Activated CD4-positive, alpha-beta T cell treated with anti-CD3 and anti-CD28 coated beads for 36 hours (primary cell): ENCODE measurements at places on chromosomes 7 and 10. TPM values are rescaled to one million over a fixed set of nuclear protein-coding genes. Genes with fewer than 3 reads are reported as not detected.

ARHGEF35 gene
- 5.1 TPM for total RNA-seq

LCOR gene
- 23.4 TPM for total RNA-seq

SUV39H2 gene
- total RNA-seq, result 42.9 TPM

POLR2J gene
- 46.1 TPM for total RNA-seq

EN2 gene
- total RNA-seq, result not detected

SORCS1 gene
- total RNA-seq, result not detected

DNA sequence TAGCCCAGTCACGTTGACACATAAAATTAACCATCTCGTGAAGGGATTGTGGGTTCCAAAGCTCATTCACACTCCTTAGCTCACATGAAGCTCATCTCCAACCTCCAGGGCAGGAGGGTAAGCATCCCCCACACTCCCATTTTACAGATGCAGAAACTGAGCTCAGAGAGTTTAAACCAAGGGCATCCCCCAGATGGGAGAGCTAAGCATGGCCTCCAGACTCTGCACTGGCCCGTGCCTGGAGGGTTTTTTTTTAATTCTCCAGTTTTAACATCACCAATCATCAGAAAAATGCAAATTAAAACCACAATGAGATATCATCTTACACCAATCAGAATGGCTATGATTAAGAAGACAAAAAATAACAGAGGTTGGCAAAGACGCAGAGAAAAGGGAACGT, 53.3 kb upstream of the TCF7L2 start:
- DNase-seq, result no peak

DNA sequence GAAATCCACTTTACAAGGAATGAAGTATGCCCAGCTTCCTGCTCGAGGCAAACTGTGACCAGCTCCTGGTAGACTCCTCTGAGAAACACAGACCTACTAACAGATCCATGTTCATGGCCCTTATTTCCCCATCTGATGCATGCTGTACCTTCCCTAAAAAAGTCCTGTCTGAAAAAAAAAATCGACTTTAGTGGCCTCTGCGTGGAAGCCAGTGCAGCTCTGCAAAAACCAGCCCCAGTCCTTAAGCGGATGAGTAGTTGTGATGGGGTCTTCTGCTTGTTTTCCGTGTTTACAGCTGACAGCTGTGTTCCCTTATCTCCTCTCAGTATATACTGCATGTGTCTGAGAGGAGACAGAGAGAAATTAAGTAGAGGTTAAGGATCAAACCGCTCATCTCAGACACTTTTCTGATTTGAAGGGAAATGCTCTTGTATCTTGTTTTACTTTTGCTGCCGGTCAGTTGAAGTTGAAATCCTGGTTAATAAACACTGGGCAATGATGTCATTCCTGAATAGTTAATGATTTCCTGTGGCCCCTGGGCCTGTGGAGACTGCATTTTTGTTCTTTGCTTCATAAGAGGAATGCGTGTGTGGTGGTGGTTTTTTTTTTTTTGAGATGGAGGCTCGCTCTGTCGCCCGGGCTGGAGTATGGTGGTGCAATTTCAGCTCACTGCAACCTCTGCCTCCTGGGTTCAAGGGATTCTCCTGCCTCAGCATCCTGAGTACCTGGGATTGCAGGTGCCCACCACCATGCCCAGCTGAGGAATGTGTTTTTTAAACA, 67.6 kb downstream of the DOCK1 start:
- no peak for DNase-seq

- DNase-seq, result no peak
Measured at GRCh38 chr7:101391991-101392390, 29.3 kb downstream of the COL26A1 start.

- peak; percentile 28 for DNase-seq
Measured at GRCh38 chr10:59872892-59873463, 33.4 kb downstream of the CCDC6 start.

GRCh38 chr7:17939211-17939605, 1.1 kb downstream of the SNX13 start:
- no peak for DNase-seq

- no peak for DNase-seq
Measured at GRCh38 chr7:32030904-32031692, 39.1 kb downstream of the PDE1C start.

- DNase-seq, result no peak
Measured at GRCh38 chr7:132743974-132744373, 167.7 kb upstream of the PLXNA4 start.

DNA sequence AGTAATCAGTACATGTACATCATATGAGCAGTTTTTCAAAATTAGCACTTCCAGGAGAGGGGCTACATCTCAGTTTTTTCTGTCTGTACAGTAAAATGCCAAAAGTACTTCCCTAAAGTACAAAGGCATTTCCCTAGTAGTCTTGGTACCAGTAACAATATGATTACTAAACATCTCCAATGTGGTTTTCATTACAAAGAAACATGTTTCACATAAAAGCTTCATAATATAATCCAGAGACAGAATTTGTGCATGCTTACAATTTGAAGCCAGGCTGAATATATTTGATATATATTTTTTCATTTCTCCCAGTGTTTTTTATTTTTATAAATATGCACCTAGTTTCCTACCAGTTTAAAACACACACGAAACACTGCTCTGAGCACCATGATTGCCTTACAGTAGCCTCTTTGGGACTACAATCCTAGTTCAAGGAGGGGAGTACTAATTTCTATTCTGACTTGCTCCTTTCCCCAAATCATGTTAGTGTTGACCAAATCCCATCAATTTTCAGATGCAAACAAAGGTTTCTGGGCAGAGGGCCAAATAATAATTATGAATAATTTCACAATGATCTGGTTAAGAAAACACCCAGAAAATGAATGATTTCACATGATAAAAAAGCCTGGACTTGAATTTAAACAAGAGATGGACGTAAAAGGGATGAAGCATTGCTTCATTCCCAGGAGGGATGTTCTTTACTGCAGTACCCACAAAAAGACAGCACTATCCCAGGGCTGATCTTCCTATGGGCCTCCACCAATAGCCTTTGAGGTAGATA, 201.3 kb downstream of the SLC25A13 start:
- DNase-seq, result no peak

- no peak for DNase-seq
Measured at GRCh38 chr10:79093658-79094411, 25.1 kb downstream of the ZMIZ1 start.

DNA sequence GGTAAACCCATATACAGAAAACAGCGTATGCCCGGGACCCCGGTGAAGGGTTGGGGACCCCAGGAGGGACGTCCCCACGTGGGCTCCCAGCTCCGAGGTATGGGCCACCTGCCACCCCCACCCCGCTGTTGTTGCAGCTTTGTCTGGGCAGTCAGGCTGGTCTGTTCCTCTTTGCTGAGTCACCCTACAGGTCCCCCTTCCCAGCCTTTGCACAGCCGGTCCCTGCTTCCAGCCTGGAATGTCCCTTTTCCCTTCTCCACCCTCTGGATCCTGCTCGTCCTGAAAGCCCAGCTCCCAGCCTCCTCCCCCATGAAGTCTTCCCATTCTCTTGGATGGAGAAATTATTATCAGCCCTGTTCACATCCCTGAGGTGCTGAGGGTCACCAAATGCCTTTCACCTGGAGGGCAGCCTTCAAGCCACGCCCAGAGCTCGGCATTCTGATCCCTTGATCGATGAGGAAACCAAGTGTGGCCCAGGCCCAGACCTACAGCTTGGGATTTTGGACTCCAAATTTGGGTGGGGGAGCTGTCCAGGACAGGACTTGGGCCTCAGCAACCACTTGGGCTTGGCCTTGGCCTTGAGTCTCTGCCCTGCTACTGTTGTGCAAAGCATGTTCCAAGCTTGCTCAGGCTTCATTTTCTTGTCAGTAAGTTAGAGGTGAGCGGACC, 2.6 kb downstream of the CLDN4 start:
- no peak for DNase-seq

- DNase-seq, result peak; percentile 8
Measured at GRCh38 chr10:58513188-58514110, 777 bp downstream of the BICC1 start.

GRCh38 chr7:108189733-108190388, 59.7 kb upstream of the LAMB4 start:
- DNase-seq, result peak; percentile 13

DNA sequence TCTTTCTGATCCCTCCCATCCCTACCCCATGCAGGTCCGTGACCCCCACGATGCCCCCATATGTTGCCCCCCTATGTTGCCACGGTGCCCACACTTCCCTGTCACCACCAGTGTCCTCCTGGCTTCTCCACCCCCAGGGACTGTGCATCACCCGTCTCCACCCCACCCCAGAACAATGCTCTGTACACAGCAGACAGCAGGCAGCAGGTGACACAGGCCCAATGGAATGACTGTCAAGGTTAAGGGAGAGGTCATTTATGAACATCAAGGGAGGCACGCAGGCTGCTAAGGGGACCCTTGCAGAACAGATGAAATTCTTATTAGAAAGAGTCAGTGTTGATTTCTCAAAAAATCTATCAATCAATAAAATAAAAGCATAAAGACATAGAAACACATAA, 71.5 kb downstream of the PARP12 start:
- no peak for DNase-seq

DNA sequence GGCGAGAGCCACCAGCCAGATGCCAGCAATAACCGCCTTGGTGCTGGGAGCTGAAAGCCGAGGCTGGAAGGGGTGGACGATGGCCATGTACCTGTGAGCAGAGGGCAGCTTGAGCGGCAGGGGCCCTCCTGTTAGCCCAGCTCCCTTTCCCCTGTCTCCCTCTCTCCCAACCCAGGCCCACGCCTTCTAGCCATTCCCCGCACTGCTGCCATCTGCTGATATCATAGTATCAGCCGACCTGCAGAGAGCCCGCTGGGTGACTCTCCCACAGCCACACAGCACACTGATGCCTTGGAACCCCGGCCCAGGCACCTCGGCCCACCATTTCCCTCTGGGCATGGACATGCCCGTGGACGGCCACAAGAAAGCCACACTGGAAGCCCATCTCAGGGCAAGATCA, 1.7 kb downstream of the TACR2 start:
- no peak for DNase-seq

DNA sequence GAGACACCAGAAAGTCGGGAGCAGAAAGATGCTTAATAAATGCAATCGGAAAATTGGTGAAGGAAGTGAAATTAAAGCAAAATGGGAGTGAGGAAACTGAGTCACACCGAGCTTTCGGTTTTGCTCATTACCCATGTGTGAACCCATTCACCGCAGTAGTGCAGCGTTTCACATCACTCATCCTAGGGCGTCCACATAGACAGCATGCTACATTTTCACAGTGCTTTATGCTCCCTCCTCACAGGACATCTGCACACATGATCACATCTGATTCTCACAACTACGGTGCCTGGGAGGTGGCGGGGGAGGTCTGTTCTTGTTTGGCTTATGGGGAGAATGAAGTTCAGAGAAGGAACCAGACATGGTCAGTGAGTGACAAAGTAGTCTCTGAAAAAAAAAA, 36.6 kb upstream of the ATP6V0A4 start:
- DNase-seq, result peak; percentile 41

- DNase-seq, result no peak
Measured at GRCh38 chr10:75202321-75203045, 8.1 kb upstream of the VDAC2 start.

- no peak for DNase-seq
Measured at GRCh38 chr10:110268442-110268841, 36.3 kb downstream of the SMNDC1 start.

DNA sequence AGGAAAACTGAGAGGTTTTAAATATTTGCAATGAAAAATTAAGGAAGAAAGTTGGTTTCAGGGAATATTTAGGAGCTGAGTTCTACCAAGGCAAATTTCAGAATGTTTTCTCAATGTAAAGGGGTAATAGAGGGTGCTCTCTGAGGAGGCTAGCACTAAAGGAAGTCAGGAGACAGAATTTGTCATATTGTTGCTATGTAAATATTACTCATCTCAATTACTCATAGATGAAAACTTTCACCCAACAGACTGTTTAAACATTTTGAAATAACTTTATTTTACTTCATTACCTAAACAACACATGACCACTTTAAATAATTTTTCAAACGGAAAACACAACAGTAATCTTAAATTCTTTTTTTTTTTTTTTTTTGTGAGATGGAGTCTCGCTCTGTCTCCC, 274.8 kb upstream of the NRG3 start:
- DNase-seq, result no peak

DNA sequence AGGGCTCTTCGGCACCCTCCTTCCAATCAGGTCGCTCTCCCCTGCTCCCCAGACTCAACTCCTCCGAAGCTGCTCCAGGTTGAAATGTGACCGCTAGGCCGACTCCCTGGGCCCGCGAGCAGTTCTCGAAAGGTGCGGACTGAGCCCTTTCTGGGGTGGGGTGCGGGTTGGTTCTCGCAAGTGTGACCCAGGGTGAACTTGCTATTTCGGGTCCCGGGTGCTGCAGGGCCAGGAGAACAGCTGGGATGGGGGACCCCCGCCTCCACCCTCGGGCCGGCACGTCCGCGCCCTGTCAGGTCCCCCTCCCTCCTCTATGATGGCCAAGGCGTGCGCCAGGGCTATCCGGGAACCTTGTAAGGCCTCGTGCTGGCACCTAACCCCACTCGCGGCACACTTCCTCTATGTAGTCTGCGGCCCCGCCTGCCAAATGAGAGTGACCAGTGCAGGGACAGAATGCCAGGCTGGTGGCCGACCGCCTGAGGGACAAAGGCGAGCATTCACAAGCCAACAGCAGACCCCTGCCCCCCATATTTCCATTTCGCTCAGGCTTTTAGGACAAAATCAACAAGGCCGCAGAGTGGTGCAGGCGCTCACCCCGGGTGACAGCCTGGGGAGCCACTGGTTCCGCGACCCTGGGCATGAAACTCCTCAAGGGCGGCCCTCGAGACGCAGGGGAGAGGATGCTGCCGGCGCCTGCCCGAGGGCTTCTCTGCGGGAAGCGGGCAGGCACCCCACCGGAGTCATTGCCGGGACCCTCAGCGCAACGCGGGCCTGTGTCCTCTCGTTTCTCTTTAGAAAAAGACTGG, 13.7 kb upstream of the HOXA13 start:
- DNase-seq, result no peak

DNA sequence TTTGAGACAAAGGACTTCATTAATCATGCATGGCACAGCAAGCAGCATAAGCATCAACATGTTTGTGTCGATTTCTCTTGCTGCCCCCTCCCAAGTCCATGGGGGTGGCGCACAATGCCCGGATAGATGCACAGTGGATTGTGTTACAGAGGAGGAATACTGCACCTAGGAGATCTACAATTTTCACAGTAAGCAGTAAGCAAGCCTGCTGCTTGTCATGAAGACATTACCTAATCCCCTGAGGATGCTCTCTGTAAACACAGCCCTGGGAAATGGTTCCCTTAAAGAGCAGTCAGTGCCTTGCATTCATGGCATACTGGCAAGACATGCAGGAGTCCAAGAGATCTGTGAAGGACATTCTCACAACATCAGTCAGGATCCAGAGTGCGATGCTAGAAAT, 137.7 kb downstream of the ETV1 start:
- no peak for DNase-seq

- DNase-seq, result no peak
Measured at GRCh38 chr10:66983475-66983818, 57.6 kb downstream of the LRRTM3 start.

GRCh38 chr7:6015917-6016652, 7.0 kb downstream of the AIMP2 start:
- DNase-seq, result peak; percentile 53

- DNase-seq, result no peak
Measured at GRCh38 chr7:7178906-7179305, 3.4 kb upstream of the C1GALT1 start.
